Stimulated activated CD8-positive, alpha-beta memory T cell treated with anti-CD3 and anti-CD28 coated beads, Interleukin-4, amount 100 ng/mL, for 1 hour (primary cell): ENCODE measurements at places on chromosomes 7 and 10.

GRCh38 chr10:127926455-127926854 lies 19.6 kb downstream of the PTPRE start:
- DNase-seq = no peak

GRCh38 chr10:25683344-25683743 lies 250.7 kb upstream of the MYO3A start:
- DNase-seq = no peak

GRCh38 chr10:60260321-60260720 lies 129.4 kb downstream of the ANK3 start:
- no peak for DNase-seq

DNA sequence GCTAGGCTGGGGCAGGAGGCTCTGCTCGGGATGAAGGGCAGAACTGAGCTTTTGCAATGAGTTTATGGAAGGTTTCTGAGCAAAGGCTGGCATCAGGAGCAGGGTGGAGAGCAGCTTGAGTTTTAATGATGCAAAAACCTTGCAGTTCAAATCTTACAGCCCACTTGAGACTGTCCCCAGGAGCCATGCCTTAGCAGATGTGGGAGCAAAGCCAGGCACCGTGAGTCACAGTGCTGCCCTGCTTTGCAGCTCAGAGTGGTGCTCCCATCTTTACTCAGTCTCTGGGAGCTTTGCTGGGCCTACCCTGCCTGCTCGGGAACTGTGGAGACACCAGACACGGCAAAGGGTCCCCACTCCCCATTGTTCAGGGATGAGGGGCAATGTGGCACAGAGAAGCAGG lies 122.4 kb upstream of the NPS start:
- DNase-seq = no peak

- DNase-seq = no peak
Measured at GRCh38 chr7:102918845-102919244, 6.0 kb downstream of the LRRC17 start.

- DNase-seq = no peak
Measured at GRCh38 chr10:19918794-19919193, 102.6 kb downstream of the PLXDC2 start.

- DNase-seq = no peak
Measured at GRCh38 chr10:113879691-113880090, 25.2 kb downstream of the NHLRC2 start.

DNA sequence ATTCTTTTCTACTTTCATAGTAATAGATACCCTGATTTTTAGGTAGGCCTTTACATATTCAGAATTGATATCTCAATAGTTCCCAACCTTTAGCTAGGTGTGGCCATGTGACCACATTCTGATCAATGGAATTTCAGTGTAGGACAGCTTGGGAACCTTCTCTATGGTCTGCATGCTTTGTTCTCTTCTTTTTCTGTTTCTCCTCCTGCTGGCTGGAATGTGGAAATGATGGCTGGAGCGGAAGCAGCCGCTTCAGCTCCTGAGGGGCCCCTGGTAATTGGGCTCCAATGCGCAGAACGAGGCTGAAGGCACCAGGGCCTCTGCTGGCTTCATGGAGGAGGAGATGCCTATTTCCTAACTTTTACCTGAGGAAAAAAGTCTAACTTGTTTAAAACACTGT lies 152.6 kb downstream of the ZMYND11 start:
- DNase-seq = no peak

DNA sequence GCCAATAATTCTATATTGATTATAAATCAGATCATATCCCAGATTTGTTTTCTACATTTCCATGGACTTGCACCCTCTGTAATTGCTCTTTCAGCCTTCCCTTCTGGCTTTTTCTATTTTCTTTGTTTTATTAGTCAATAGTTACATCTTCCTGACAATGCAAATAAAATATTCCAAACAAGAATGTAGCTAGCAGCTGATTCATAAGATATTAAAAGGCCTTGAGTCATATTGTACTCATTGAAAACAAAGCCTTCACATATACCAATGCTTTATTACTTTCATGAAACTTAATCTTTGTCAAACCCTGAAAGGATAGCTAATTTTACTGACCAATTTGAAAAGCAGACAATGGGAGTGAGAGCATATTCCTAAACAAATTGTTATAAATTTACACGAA lies 10.7 kb upstream of the SFMBT2 start:
- no peak for DNase-seq

DNA sequence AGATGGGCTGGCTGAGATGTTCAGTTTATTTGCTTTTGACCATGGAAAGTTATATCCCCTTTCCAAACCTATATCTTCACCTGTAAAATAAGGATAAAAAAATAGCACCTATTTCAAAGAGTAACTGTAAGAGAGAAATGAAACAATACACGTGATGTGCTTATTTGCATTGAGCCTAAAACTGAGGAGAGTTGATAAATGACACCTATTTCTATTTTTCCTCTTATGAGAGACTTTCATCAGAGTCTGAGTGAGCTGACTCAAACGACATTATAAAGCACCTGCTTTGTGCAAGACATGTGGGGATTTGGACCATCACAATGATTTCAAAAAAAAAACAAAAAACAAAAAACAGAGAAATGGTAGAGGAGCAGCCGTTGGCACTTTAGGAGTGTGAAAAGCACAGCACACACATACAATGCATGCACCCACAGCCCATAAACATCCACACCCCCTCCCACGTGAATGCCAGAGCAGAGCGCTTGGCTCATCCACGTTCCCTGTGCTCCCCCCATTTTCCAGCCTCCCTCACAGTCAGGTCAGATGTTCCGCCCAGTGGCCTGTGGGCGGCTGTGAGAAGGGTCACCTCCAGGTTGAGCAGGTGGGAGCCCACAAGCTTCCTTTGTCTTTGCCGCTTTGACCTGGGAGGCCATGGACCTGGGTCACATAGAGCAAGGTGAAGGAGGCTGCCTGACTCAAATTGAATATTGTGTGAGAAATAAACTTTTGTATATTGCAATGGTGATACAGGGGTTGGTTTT lies 253.2 kb upstream of the ZNF32 start:
- DNase-seq = no peak

- DNase-seq = no peak
Measured at GRCh38 chr10:70320751-70321150, 36.9 kb upstream of the NPFFR1 start.

DNA sequence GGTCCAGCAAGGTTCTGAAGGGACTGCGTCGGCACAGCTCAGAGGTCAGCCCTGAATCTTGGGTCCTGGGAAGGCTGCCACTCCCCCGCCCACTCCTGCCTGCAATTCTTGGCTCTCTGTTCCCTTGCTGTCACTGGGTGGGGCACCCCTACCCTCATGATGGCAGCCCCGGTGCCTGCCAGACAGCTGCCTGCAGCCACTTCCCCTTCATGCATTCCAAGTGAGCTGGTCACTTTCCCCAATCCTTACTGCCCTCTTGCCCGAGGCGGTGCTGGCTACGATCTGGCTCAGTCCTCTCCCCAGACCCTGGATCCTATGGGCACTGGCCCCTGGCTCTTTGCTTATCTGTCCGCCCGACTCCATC lies 14.2 kb downstream of the MYL10 start:
- no peak for DNase-seq

GRCh38 chr7:150524018-150524417 lies 9.3 kb downstream of the GIMAP7 start:
- DNase-seq = no peak

DNA sequence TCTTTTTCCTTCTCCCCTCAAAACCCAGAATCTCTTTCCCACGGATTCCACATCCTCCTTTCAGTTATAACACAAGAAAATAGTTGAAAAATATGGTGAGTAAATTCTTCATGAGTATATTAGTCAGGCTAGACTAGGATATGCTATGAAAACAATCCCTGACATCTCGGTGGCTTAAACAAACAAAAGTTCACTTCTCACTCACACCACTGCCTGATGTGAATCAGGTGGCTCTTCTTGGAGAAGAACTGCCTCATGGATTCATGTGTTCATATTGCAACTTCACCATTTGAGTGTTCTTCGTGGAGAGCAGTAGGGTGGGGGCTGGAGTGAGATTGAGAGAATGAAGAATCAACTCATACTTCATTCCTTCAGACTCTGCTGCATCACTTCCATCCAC lies 204.1 kb downstream of the PHF14 start:
- no peak for DNase-seq

DNA sequence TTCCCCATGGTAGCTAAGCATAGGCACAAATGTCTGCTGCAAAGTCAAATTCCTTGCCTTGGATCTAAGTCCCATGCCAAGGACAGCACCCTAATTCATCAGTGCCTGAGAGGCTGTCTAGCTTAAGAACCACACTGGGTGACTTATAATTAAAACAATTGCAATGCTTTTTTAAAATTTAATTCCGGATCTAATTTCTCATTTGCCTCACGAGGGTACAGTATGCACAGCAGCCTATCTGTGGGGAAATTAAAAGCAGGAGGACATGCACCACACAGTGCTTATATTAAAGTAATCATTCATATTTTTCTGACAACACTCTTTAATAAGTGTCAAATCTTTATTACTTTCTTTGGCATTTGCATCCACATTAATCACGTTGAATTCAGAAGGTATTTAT lies 378.8 kb downstream of the GPAM start:
- DNase-seq = no peak
